ENCODE measurements at places on chromosomes 7 and 10. TPM values are rescaled to one million over a fixed set of nuclear protein-coding genes. Genes with fewer than 3 reads are reported as not detected.

Gene POU6F2
- total RNA-seq: not detected

Gene KCNMA1
- 43.5 TPM for total RNA-seq

Gene FHIP2A
- 11.4 TPM for total RNA-seq

Gene SAMD9L
- 0.49 TPM for total RNA-seq

Gene EIF5AL1
- 2.3 TPM for total RNA-seq

Gene MRLN
- not detected for total RNA-seq

Gene CTTNBP2
- 0.29 TPM for total RNA-seq

Gene CLDN3
- total RNA-seq: 3.6 TPM

Gene WEE2
- total RNA-seq: not detected

Gene VAX1
- 1.3 TPM for total RNA-seq

Gene HOXA4
- 2.3 TPM for total RNA-seq

Gene RSPH10B2
- total RNA-seq: 0.14 TPM

Gene CYP2C8
- total RNA-seq: not detected

Gene ACBD7
- 1.4 TPM for total RNA-seq

Gene NCF1
- total RNA-seq: 0.17 TPM

Gene SPOCK2
- total RNA-seq: 0.51 TPM

Gene SH2D4B
- not detected for total RNA-seq

Gene SEMA3C
- total RNA-seq: 75.5 TPM

Gene BMS1
- total RNA-seq: 31.1 TPM

Gene EPO
- total RNA-seq: not detected

Gene RTKN2
- total RNA-seq: 0.89 TPM

Gene TLL2
- 0.12 TPM for total RNA-seq

Gene IDI2
- total RNA-seq: not detected

Gene HMX2
- 0.10 TPM for total RNA-seq

Gene CUEDC2
- total RNA-seq: 61.8 TPM

Gene PRLHR
- total RNA-seq: not detected

Gene SYCE1
- total RNA-seq: not detected

Gene CLCN1
- not detected for total RNA-seq

Gene TCERG1L
- not detected for total RNA-seq

Gene SHH
- total RNA-seq: 0.43 TPM

Gene MRPS33
- total RNA-seq: 99.8 TPM

Gene ANKRD30A
- total RNA-seq: 0.86 TPM

Gene PARD3
- total RNA-seq: 57.2 TPM

Gene NUTM2E
- 0.47 TPM for total RNA-seq

Gene CPA4
- total RNA-seq: 8.4 TPM

Gene IGF2BP3
- total RNA-seq: 24.4 TPM

Gene SLC26A3
- not detected for total RNA-seq

Gene MDFIC
- 18.5 TPM for total RNA-seq
